C1 segment of cervical spinal cord (tissue), 14 donors: ENCODE measurements at places on chromosomes 6 and 20.
A peak's percentile ranks its signal among the peaks of the same experiment; 100 is the strongest.

- no peak for DNase-seq
These were observed 30.7 kb downstream of the CHD6 start for GRCh38 chr20:41587523-41587922.

DNA sequence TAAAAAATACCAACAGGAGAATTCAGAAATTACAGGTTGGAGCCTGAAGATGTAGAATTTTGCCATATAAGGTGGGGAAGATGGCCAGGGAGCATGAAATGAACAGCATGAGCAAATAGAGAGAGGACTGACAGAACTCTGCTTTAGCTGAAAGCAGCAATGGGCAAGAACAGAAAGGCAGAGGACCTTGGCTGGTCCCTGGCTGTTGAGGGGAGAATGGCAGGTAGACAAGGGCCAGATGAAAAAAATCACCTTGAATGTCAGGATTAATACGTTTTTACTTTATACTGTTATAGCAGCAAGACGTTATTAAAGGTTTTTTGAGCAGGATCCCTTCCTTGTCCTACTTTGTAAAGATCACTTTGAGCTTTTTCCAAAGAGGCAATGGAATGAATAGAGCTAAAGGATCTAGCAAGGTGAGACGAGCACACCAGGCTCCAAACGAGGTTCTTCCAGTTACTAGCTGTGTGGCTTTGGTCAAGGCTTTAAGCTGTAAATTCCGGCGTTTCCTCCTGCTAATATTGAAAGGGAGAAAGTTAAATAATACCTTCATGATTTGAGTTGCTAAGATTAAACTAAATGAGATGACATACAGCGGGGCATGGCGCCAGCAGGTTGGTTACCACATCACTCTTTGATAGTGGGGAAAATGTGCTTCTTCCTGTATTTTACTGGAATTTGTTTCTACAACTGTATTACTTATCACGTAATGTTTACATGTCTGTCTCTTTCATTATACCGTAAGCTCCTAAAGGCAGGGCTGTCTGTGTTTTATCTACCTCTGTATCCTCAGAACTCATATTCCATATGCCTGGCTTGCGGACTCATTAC is 776 bp downstream of the PPIL1 start:
- DNase-seq = no peak

- DNase-seq = no peak
These were observed 145.7 kb downstream of the RIMS1 start for GRCh38 chr6:72032086-72032485.

DNA sequence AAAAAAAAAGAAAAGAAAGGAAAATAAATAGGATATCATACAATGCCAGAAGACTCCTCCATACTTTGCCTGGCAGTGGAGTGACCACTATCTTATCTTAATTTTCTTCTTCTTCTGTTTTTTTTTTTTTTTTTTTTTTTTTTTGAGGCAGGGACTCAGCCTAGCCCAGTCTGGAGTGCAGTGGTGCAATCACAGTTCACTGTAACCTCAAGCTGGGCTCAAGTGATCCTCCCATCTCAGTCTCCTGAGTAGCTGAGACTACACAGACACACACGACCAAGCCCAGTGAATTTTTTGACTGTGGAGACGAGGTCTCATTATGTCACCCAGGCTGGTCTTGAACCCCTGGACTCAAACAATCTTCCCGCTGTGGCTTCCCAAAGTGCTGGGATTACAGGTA is 17.1 kb upstream of the MMP9 start:
- no peak for DNase-seq

DNA sequence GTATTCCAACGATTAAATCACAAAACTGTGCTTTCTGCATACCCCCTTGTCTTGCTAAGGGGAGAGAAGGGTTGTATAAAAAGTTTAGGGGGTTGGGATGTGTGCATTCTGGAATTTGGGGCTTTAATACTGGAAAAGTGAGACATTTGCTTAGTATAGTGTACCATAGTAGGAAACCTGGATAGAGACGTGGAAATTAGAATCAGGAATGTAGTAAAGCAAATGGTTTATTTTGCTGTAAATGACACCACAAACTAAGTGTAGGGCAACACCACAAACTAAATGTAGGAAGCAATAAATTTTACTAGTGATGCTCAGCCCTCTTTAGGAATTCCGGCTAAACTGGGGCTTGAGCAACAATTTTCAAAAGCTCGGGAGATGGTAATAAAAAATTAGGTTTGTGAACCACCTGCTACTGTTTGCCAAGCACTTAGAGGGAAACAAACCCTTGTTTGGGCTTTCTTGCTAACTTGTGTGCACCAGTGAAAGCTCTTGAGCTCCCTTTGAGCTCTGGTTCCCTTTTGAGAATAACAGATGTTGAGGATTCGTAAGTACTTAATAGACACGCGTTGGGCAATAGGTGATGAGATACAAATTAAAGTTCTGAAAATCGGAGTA is 13.8 kb downstream of the BRD2 start:
- DNase-seq = no peak

- no peak for DNase-seq
These were observed 20.6 kb downstream of the EPHA7 start for GRCh38 chr6:93398723-93399122.

DNA sequence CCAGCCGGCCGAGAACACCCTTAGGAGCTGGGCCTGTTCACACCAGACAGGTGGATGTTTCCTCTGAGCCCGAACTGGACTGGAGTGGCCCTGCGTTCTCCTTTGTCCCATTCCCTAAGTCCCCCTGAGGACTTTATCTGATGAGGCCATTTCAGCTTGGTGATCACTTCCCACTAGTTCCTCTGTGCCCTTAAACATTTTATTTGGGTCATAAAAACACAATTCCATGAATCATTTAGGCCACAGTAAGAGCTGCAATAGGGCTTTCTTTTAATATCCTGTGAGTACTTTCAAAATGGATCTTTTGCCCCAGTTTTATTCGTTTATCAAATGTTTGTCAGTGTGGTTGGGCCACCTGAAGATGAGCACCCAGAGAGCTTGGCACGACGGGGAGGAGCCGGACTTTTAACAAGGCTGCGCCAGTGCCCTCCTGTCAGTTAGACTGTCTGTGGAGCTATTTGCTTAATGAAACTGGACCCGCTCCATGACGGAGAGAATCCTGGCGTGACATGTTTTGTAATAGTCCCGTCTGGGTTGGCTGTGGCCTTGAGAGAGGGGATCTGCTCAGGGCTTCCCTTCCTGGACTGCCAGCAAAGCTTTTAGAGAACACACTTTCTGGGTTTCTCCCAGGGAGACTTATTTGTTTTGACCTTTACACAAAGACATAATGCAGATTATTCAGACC is 53.5 kb downstream of the ZDHHC14 start:
- DNase-seq = no peak

GRCh38 chr6:38861926-38862401 is 146.9 kb downstream of the DNAH8 start:
- no peak for DNase-seq

DNA sequence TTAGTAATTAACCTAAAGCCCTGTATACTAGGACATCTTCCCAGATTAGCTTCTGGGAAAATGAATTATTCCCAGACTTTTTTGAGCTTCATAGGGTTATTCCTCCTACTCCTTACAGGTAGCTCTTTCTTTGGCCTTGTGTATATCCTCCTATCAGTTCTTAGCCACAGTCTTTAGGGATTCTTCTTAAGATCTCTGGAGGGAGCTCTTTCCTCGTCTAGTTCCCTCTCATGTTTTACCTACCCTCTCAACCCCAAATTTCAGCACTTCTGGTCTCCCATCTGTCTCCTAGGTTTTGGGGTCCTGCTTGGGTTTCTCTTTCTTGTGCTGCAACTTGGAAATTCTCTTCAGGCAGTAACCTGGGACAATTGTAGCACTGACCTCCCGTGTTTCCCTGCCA is 46.4 kb upstream of the SLC35B3 start:
- DNase-seq = no peak

DNA sequence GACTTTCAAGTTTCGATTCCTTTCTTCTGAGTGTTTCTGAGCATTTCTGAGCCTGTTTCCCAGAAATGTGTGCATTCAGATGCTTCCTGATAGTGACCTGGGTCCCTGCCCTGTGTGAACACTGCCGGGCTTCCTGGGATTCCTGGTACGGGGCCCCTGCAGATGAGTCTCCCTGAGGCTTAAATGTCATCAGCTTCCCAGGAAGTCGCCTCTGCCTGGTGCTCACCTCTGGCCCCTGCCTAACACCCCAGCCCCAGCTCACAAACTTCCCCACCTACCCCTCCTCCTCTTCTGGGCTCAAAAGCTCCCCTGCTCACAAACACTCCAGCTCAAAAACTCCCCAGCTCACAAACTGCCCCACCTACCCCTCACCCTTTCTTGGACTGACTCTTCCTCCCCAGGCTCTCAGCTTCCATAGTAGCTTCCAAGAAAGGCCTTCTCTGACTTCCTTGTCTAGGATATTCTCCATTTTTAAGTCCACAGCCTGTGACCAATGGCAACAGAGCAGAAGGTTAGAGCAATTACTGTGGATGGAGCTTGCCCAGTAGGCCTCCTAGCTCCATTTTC is 42.0 kb downstream of the TGM2 start:
- DNase-seq = no peak

DNA sequence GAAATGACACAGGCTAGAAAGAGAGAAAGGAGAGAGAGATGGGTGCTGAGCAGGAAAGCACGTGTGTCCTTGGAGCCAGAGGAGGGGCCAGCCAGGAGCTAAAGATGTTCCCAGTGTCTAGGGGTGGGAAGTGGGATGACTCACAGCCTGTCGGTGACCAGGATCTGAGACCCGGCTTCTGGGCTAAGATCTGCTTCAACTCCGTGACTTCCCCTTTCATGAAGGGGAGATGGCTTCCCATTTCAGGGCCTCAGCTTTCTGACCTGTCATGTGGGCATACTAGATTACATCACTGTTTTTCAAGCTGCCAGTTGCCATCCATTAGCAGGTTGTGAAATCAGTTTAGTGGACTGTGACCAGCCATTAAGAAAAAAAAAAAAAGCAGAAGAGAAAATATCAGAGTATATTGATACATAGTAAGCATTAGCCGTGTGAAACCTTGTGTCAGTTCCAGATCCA is 5.4 kb downstream of the TGM3 start:
- DNase-seq = peak; percentile 26

GRCh38 chr6:6826095-6826901 is 237.8 kb downstream of the LY86 start:
- DNase-seq = peak; percentile 34

GRCh38 chr6:72758901-72759300 is 137.0 kb downstream of the KCNQ5 start:
- DNase-seq = no peak

DNA sequence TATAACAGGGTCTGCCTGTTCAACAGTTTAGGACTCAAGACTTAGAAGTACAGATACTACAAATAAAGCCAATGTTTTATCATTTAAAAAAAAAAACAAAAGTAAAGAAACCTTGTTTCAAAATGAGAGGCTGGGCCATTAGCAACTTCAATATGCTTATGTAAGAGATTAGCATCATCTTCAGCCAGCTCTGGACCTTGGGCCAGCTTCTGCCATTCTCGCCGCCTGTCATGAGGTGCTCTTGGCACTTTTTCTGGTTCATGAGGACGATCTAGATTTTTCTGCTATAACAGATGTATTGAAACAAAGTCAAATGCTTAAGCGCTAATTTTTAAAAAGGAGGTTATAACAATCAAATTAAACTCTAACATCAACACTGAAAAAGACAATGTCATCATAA is 74.2 kb downstream of the WASF1 start:
- no peak for DNase-seq

DNA sequence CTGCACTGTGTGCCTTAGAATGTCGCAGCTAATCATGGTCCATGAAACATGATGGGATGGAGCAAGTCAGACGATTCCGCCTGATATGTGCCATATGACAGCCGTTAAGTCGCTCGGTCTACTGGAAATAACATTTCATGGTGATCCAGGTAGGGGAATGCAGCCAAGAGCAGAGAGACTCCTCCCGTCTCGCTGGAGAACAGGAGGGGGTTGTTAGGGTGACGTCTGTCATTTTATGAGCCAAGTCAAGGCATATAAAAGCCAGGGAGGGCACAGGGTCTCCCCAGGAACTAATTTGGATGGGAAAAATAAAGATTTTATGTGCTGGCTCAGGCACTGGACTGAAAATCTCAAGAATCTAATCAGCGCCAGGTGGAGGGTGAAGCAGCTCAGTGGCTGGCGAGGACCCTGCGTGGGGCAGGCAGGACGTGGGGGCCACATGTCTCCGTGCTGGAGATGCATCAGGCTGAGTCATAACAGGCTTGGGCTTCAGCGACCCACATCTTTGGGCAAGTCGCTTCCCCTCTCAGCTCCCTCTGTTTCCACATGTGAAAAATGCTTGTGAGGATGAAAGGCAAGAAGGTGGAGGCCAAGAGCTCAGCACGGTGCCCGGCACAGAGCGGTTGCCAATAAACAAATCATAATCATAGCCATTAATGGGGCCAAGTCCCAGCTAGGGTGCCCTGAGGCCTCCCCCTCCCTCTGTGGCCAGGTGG is 234.6 kb downstream of the ANKRD60 start:
- DNase-seq = no peak

DNA sequence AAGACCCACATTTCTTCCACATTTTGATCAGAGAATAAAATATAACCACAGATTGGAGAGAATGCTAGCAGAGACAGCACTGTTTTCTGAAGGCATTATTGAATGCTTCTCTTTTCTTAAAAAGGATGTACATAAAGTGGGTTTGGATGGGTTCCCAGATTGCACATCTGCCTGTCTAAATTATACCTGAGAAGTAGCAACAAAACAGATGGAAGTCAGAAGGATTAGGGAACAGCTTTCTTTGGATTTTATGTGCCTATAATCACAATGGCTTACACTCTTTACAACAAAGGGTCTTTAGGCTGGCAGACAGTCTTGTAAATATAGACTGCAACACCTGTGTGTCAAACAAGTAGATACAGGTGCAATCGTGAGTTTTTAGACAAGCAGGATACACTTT is 622.2 kb upstream of the MANEA start:
- no peak for DNase-seq

GRCh38 chr20:31517373-31517772 is 3.1 kb downstream of the HM13 start:
- no peak for DNase-seq

GRCh38 chr6:32076321-32076809 is 32.8 kb downstream of the TNXB start:
- no peak for DNase-seq

- DNase-seq = no peak
These were observed 8.2 kb downstream of the NCOA7 start for GRCh38 chr6:125798734-125799508.

- no peak for DNase-seq
These were observed 78.6 kb upstream of the RIPOR2 start for GRCh38 chr6:25014369-25014768.
